ENCODE measurements at places on chromosomes 16 and 17.

DNA sequence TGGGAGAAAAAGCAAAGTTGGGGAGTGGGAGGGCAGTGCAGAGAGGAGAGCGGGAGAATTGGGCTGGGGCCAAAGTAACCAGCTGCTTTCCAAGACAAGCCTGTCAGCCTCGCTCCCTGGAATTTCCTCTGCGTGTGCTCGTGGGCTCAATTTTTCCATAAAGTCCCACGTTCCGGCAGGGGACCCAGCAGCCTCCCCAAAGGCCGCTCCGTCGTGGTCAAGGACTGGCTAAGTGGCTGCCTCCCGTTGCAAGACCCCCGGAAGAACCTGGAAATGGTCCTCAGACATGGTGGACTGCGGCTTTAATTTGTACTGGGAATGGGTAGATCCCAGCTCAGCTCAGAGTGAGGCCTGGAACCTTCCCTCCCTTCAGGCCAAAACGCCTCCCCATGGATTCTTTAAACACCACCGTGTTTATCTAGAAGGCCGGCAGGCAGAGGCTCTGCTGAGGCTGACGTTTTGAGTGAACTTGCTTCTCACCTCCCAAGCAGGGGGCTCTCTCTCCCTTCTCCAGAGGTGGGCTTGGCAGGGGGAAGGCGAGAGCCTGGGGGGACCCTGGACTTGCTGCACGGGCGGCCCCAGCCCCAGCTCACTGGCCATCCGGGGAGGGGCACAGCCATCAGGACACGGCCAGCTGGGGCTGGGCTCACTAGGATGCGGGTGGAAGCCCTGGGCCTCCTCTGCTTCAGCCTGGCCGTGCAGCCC is 190.0 kb downstream of the C16orf95 start:
- DNase-seq: peak; percentile 14

- DNase-seq: no peak
Observed at GRCh38 chr17:27038676-27039075, 255.2 kb upstream of the WSB1 start.

GRCh38 chr17:48672340-48672739 is 46.2 kb upstream of the HOXB9 start:
- DNase-seq: no peak

DNA sequence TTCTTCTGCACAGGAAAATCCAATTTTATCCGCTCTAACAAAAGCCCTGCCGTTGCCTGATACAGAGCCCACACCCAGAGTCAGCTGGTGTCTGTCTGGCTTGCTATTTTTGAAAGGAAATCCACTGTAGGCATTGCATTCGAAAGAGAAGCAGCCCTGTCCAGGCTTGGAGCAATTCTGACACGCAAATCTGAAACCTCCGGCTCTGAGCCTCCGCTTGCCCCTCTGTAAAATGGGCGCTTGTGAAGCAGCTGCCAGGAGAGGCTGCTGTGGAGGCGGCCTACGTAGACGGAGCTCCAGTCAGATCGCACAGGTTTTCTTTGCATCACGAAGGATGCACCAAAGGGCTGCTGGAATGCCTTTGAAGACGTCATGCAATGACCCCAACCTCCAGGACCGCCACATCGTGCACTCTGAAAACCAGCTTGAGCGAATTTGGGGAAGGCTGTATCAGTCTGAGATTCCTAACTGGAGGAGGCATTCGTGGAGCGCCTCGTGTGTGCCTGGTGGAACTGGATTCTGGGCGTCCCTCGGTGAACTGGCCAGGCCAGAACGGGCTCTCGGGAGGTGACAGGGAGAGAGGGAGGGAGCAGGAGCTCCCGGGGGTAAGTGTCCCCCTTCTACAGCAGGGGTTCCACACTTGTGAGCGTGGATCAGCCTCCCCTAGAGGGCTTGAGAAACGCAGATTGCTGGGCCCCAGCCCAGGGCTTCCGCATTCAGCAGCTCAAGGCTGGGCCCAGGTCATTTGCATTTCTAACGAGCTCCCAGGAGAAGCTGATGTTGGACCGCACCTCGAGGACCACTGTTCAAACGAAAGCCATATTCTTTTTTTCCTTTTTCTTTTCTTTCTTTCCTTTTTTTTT is 215.5 kb downstream of the MRTFB start:
- DNase-seq: no peak

GRCh38 chr17:29948448-29949215 is 7.2 kb downstream of the EFCAB5 start:
- DNase-seq: no peak

GRCh38 chr17:56629531-56630075 is 36.1 kb downstream of the NOG start:
- peak; percentile 55 for DNase-seq

DNA sequence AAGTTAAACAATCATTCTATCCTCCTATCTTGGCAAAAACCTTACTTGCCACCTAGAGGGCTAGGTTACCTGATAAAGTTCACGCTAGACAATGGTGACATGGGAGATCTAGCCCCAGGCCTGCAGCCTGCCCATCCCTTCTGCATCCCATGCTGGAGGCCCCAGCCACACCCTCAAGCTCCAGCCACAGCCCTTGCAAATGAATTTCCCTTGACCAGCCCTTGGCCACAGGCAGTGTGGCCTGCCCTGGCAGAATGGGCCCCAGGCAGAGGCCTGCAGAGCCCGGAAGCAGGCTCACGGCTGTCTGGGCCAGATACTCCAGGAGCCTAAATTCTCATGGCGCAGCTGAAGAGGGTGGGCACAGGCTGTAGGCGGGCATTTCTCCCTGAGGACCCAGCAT is 14.9 kb downstream of the WNT3 start:
- DNase-seq: no peak

GRCh38 chr17:79742589-79742918 is 11.8 kb downstream of the ENPP7 start:
- DNase-seq: no peak

DNA sequence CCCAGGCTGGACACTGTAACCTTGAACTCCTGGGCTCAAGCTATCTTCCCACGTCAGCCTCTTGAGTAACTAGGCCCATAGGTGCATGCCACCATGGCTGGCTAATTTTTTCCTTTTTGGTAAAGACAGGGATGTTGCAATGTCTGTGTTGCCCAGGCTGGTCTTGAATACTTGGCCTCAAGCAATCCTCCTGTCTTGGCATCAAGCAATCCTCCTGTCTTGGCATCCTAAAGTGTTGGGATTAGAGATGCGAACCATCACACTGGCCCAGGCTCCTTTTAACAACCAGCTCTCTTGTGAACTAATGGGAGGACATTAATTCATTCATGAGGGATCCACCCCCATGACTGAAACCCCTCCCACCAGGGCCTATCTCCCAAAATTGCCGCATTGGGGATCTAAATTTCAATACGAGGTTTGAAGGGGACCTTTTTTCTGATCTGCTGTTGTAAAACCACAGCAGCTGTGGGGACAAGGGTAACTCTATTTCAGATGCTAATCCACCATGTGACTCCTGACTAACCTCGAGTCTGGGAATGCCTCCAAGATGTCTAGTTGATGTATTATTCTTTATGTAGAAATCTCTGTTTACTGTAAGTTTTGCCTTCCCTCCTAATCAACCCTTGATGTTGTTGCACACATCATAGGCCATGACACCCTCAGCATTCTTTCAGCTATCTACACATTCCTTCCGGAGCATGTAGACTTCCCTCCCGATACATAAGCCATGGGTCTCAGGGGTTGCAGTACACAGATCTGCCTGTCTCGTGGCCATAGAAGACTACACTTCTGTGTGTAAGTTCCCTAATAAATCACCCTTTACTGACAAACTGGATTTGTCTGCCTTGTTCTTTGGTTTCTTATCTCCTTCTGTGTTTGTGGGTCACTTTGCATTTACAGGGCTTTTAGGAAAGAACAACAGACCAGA is 37.6 kb downstream of the RNF112 start:
- peak; percentile 99 for DNase-seq

Data from fibroblast of skin of right quadriceps (primary cell).